ENCODE measurements at places on chromosomes 3 and 15.

- DNase-seq = no peak
Observed at GRCh38 chr3:60742606-60743145, 508.6 kb downstream of the FHIT start.

DNA sequence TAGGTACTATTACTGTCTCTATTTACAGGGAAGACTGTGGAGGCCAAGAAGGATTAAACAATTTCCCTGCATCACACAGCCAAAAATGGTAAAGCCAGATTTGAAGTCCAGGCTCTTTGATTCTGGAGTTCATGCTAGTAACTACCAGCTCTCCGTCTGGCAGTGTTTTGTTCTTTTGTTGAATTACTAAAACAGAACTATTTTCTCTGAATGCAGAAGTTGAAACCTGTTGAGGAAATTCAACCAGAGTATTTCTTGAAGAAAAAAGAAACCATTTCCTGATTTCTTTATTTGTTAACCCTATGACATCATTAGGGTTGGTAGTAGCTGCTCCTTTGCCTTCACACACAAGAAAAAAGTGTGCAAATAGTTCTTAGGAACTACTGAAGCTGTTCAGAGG lies 34.3 kb downstream of the CRTC3 start:
- DNase-seq = peak; percentile 57

DNA sequence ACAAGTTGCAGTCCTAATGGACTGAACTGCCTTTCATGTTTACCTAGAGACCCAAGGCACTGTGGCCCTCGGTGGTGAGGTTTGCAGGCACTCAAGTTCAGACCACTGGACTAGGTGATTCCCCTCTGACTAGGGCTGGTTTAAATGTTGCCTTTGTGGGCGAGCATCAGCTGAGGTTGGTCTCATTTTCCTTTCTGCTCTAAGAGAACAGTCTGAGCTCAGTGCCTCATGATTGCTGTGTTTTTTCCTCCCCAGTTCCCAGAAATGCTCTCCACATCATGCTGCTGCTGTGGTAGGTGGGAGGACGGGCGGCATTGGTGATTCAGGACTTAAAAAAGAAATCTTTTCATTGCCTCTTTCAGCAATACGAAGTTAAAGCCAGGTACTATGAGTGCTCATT lies 237.2 kb downstream of the MBNL1 start:
- no peak for DNase-seq

DNA sequence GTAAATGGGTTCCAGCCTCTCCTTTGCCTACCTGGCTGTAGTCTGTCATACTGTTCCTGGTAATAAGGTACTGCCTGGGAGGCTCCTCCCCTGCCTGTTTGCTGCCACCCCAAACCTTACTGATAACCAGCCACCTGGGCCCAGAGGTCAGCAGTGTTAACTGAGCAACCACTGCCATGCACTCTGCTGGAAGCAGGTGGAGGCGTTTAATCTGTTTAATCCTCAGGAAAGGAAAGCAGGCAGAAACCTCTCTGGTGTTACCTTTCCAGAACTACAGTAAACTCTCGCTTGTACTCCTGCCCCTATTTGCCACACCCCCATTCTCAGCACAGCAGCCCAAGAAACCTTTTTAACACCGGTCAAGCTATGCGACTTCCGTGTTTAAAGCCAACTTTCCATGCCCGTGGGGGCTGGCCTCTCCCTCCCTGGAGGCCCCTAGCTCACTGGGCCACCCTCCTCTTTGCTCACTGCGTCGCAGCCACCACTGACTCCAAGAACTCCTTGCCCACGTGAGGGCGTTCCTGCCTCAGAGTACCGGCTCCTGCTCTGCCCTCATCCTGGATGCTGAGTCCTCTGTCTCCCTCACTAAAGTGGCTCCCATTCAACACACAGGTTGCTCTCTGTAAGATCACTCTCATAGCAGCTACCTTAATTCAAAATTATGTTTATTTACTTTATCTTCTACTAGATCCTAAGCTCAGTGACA lies 8.3 kb downstream of the BDH1 start:
- no peak for DNase-seq

DNA sequence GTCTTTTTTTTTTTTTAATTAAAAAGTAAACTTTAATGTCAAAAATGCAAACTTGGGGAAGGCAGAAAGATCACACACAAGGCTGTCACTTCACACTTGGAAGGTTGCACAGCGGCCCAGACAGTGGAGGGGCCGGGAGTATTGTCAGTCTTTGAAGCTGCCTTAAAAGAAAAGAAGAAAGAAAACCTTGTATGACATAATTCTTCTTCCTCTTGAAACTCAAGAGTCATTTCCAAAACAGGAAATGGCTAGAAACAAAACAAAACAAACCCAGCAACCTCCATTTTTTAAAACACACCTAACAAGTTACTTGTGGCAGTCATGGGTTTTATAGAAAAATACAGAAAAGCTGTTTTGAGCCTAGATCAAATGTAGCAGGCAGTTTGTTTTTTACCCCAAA lies 68.1 kb upstream of the MAGI1 start:
- no peak for DNase-seq

- no peak for DNase-seq
Observed at GRCh38 chr3:18807593-18807992, 340.7 kb upstream of the KCNH8 start.

GRCh38 chr15:100909989-100910955 lies 8.9 kb upstream of the LRRK1 start:
- no peak for DNase-seq

- no peak for DNase-seq
Observed at GRCh38 chr3:63130625-63131024, 147.5 kb upstream of the SYNPR start.

DNA sequence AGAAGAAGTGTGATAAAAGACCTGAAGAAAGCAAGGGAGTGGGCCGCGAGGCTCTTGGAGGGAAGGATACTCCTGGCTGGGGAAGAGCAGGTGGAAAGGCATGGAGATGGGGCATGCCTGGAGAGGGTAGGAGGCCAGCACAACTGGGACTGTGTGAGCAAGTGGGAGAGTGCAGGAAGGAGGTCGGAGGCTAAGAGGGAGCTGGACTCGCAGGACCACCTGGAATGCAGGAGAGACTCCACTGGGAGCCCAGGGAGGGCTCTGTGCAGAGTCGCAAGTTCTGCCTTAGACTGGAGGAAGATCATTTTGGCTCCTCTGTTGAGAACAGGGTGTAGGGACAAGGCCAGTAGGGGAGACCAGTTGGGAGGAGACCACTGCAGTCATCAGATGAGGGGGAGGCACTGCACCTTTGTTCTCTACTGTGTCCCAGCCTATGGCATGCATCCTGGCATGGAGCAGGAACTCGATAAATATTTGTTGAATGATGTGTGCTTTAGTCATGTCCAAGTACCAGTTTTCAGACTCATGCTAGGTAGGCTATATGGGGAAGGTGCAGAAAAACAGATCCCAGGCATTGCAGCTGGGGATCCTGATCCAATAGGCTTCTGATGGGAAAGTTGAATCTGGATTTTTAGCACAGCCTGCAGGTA lies 13.7 kb downstream of the FAM107A start:
- DNase-seq = no peak

GRCh38 chr3:172034786-172035685 lies 4.3 kb upstream of the FNDC3B start:
- peak; percentile 58 for DNase-seq

- DNase-seq = peak; percentile 6
Observed at GRCh38 chr3:115148142-115148790, 1.2 kb upstream of the ZBTB20 start.

- DNase-seq = peak; percentile 56
Observed at GRCh38 chr3:186807231-186807630, 949 bp upstream of the RFC4 start.

DNA sequence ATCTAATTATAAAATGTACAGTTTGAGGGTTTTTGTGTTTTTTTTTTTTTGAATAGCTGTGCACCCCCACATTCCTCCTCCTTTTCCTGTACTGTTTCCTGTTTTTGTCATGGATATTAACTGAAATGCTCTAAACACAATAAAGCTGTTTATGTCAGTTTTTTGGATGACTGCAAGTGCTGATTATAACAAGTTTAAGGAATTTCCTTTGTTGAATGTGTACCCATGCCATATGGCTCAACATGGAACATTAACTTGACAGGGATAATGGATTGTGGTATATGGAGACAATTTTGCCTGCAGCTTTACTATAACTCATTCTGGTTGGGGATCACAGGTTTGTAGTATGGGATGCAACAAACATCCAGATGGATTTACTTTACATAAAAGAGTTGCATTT lies 216.4 kb downstream of the TCF12 start:
- DNase-seq = no peak
